ENCODE measurements at places on chromosomes 2 and 18. TPM values are rescaled to one million over a fixed set of nuclear protein-coding genes. Genes with fewer than 3 reads are reported as not detected.

TSPYL6 gene
- not detected for total RNA-seq

ACVR1C gene
- total RNA-seq, result 1.6 TPM

DTNA gene
- 0.33 TPM for total RNA-seq

UPP2 gene
- total RNA-seq, result not detected

LAMA1 gene
- not detected for total RNA-seq

DNA sequence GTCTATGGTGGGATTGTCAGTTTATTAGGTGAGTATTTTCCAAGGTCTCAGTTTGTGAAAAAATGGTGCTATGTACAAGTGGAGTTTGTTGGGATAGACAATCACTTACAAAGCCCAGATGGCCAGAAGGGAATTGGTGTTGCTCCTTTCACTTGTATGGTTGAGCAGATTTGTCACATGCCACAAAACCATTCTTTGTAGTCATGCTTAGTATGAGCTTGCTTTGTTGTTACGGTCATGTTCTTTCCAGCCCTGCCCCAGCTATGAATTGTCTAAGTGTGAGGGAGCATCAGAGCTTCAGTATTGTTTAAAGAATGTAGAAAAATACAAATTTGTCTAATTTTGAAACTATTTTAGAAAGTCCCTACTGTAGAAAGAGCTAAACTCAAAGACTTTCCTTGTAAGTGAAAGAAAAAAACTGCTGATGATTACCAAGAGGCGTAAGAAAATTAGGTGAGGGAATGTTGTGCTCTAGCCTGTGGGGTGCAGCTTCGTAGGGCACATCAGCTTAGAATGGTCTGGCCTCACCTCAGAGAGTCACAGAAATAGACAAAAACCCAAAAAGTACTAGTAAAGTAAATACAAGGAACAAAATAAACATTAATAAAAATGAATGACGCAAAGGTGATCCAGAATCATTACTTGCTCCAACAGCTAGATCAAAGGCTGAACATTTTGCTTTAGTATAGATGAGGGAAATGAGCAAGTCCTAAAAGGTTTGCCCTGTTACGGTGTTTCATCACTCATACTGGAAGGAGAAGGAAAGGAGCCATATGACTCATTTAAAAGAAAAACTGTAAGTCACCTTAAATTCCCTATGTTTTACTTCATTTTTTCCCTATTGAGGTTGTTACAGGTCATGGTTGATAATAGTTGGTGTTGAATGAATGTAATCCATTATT is 9.2 kb downstream of the TGIF1 start:
- DNase-seq, result no peak

DNA sequence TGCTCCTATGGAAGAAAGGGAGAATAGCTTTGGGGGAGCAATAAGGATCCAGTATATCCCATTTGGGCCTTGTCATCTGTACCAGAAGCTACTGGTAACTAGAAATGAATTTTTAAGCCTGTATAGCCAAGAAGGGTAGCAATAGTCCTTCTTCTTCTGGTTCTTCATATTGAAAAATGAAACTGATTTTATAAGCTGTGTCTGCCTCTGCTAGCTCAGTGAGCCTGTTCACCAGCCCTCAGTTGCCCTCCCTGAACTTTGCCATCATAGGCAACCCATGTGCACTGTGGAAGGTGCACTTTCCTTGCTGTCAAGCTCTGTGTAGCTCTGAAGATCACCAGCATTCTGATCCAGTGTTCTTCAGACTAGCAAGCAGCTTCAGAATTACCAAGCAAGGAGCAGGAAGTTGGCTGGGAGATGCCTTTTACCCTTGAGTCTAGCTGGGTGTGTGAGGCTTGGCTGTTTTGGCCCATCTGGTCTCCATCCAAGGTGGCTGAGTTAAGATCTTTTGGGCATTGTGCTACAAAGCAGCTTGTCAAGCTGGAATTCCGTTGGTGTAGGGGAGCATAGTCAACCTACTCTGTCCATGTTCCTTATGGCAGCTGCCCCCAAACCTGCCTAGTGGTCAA is 55.8 kb upstream of the MGAT5 start:
- no peak for DNase-seq

- DNase-seq, result no peak
Observed at GRCh38 chr2:192993059-192993458, 798.3 kb upstream of the TMEFF2 start.

- DNase-seq, result no peak
Observed at GRCh38 chr18:10210057-10210633, 244.3 kb upstream of the APCDD1 start.

DNA sequence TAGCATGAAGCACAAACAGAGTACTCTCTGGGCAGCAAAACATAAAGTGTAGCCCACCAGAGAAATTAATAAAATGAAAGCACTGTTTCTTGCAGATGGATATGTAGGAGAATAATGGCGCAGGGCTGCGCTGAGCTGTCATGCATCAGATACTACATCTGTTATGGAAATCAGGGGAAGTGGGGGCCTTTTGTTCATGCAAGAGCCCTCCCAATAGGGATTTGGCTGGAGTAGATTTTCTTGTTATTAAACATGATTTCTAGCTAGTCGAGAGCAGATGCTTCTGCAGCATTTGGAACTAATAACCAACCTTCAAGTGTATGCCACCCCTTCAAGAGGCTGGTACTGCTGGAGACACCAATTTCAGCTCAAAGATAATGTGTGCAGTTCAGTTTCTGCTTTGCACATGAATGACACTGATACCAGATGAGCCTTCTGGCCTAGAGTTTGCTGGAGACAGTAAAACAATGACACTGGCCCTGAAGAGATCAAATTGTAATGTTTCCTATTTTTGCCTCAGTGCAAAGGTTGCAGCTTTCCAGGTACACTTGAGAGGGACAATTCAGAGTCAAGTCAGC is 58.0 kb downstream of the RND3 start:
- no peak for DNase-seq

GRCh38 chr2:168685600-168686451 is 116.6 kb upstream of the NOSTRIN start:
- no peak for DNase-seq

DNA sequence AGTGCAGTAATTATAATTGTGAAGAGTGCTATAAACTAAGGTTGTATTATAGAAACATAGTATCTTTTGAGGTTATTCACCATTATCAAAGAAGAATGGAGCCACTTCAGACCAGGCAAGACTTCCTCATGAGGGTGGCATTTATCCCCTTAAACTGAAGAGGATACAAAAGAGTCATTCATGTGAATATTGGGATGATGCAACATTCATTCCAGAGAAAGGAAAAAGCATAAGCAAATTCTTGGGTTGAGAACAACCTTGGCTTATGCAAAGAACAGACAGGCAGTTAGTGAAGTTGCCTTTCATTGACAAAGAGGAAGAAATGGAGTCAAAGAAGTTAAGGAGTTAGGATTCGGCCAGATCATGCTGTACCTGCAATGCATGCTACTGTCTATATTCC is 682.5 kb downstream of the MBD2 start:
- no peak for DNase-seq

DNA sequence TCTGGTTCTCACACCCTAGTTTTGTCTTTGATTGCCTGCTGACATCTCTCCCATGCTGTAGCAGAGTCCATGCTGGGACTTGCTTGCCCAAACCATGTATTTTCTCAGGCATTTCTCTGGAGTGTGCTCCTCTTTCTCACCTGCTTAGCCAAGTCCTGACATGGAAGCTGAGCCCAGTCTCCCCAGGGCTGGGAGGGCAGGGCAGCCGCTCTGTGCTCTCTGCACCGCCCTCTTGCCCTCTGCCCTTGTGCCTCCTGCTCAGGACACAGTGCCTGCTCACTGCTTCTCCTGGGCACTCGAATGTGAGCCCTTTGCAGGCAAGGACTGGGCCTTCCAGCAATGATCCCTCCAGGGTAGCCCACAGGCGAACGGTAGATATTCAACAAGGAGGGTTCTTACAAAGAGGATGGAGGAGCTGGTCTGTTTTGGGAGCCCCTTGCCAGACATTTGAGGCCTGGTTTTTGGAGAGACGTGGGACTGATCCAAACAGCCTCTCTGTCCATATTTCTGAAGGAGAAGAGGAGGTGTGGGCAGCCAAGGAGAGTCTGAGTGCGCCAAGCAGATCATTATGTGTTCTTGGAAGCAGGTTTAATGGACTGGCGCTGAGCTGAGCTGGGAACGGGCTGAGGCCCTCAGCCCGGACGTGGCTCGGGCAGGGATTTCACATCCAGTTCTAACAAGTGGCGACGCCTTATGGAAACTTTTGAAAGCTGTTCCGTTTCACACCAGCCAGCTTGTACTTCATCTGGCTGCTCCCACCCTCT is 4.0 kb downstream of the SLC14A2 start:
- DNase-seq, result no peak

DNA sequence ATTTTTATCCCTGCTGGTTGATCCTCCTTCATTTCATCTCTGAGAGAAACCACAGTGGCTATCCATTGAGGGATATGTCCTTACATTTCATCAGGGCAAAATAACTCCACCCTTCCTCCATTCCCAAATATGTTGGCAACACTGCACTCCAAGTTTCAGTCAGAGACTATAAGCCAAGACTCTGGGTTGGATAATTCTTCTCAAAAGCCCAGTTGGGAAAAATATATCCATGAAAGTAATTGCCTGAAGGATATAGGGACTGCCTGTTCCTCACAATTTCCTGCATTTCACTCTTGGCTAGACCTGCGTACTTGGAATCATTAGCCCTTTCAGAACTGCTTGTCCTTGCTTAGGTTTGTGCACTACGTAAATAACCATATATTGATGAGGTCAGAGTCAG is 27.9 kb upstream of the EPB41L3 start:
- no peak for DNase-seq

- no peak for DNase-seq
Observed at GRCh38 chr2:240636563-240637115, 11.4 kb downstream of the GPR35 start.

DNA sequence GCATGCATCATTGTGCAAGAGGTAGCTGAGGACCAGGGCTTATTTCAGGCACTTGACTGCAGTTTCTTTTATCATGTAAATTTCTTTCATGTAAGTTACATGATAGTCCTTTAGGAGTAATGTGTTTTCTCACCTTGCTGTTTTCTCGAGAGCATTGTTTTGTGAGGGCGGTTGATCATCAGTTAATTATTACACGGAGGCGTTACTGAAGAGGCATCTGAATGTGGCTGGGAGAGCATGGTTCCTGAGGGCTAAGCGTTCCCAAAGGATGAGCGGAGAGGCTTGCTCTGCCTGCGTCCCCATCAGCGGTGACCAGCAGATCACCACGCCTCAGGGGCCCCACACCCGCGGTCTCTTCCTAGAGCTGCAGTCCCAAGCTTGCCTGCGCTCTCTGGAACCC is 156.1 kb upstream of the NFATC1 start:
- no peak for DNase-seq

DNA sequence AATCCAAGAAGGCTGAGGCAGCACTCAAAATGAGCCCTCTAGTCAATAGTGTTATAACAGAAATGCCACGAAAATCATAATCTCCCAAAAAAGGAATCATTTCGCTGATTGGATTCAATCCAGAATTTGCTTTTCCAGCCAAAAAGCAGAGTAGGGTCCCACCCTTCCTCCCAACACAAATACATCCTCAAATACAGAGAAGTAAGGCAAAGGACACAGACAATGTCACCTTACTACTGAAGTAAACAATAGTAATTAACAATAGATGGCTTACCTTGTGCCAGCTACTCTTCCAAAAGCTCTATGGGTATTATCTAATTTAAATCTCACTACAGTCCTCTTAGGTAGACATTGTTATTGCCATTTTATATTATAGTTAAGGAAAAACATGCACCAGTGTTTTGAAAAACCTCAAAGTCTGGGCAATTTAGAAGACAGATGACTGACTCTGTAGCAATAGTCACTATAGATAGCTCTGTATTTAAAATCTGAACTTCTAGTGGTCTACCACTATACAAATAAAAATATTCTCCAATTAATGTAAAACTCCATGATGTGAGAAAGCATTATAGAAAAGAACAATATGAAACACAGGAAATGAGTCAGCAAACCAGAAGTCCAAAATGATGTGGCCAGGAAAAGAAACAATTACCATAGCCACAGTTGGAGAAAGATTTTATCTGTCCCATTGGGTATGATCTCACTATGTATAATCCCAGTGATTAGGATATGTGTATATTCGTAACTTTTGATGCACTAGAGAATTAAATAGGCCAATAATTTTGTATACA is 305.0 kb upstream of the ERBB4 start:
- DNase-seq, result no peak

GRCh38 chr2:129733041-129733440 is 246.4 kb upstream of the RAB6C start:
- no peak for DNase-seq

DNA sequence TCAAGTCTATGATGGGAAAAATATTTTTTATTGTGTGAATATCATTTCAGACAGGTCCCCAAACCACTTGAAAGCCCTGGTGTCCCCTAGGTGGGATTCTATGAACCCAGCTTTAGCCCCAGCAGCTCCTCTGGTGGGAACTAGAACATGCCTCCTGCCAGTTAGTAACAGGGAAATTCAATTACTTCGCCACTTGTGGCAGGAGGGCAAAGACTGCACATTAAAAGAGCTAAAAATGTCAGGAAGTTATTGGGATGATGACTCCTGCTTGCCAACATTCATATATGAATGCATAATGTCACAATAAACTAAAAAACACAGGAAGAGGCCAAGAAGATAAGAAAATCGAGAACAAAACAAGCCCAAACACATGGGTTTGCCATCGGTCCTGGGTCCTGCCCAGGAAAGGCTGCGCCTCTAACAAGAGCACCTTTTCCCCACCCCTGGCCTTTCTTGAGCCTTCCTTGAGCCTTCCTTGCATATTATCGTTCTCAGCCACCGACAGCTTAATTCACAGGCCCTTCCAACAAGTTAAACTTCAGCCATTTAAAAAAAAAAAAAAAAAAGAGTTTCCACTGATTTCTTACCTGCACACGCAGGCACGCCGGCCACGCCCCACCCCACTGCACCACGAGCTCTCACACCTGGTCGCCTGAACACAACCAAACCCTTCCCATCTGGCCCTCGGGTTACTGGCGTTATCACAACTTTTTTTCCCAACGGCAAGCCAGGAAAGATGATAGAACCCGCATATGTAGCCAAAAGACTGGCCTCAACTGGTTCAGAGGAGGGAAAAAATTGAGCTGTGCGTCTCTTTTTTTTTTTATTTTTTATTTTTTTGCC is 23.4 kb downstream of the BCL11A start:
- DNase-seq, result no peak

DNA sequence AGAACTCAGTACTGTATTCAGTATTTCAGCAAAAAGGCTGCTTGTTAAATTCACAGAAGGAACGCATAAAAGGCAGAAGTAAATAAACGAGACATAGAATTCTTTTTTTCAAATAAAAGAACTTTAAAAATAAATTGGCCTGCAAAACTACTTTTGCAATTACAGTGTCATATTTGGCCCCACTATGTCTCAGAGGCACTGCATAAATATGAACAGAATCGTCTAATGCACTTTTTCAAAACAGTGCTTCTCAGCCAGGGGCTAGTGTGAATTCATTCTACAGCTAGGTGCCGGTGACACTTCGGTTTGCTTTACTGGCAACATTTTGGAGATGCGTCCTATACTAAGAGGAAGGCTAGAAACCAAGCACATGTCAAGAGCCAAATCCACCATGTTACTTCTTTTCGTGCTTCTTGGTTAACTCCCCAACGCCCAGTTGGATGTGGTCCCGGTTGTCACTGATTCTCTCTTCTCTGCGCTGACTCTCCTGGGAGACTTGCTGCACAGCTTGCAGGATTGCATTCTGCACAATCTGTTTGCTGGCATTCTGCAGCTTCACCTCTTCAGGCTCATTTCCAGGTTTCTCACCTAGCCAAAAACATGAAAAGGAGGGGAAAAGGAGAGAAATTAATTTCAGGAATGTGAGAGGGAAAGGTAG is 51.8 kb downstream of the AKAIN1 start:
- no peak for DNase-seq

GRCh38 chr2:189641002-189641401 is 20.3 kb upstream of the ASNSD1 start:
- DNase-seq, result no peak

GRCh38 chr2:54166121-54166773 is 50.8 kb downstream of the ACYP2 start:
- DNase-seq, result no peak
